ENCODE measurements at places on chromosomes 16 and 17.

DNA sequence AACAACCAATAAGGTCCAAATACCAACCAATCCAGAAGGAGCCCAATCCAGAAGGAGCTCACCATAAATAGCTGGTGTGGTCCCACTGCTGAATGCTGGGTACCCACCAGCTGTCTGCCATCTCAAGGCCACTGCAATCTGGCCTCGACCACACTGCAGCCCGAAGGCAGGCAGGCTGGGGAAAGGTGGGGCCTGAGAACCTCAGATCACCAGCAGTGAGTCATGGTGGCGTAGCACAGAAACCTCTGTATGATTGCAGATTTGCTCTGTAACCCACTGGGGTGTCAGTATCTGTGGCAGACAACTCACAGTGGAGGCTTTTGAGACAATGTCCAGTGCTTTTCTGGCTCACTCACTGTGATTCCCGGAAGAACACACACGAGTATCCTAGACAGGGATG lies 14.7 kb upstream of the CMTR2 start:
- no peak for DNase-seq

DNA sequence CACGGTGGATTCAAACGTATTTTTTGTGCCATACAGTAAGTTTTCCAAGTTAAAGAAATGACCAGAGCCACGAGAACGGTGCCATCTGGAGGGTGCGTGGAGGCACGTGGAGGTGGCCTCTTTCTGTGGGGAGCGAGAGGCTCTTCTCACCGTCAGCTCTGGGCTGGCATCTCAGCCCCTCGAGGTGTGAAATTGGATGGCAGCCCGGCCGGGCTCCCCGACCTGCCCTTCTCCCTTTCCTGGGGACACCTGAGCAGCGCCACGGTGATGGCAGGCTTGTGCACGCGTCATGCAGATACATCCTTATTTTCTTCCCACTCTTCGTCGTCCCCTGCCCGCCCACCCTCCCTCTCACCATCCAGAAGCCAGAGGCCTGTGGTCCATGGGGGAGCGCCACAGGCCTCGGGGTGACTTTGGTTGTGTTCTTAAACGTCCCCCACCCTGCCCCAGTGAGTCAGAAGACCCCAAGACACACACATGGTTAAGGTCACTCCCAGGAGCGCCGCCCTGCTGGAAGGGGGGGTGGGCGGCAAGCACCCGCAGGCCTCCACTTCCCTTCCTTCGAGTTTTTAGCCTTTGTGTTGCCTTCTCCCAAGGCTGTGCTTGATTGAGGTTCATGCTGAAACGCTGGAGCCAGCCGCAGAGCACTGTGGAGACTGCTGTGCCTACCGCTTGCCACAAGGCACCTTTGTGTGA lies 109.4 kb downstream of the BANP start:
- DNase-seq: no peak

- no peak for DNase-seq
These were observed 8.8 kb downstream of the SBK1 start for GRCh38 chr16:28301154-28301553.

DNA sequence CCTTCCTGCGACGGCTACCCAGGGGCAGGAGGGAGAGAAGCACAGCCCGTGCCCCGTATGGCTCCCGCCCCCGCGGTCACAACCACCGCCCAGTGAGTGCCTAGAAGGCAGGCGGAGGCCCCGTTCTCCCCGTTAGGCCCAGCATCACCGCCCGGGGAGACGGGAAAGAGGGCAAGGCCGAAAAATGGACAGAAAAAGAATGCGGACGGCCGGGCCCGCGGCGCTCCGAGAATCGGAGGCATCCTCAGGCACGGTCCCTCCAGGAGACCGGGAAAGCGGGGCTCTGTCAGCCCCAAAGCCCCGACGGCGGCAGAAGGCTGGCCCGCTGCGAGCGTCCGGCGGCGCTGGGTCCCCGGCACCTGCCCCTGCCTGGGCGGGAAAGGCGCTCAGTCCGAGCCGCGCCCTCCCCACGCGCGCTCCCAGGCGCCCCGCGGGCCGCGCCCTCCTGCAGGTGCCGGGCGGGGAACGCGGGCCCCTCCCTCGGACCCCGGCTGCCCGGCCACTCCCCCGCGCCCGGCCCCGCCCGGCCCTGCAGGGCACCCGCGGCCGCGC lies 407 bp downstream of the MCRIP1 start:
- DNase-seq: no peak
